Stimulated activated CD4-positive, alpha-beta T cell treated with anti-CD3 and anti-CD28 coated beads, TNF-alpha, amount 100 ng/mL, for 24 hours (primary cell): ENCODE measurements at places on chromosomes 3 and 15.

- DNase-seq, result no peak
Measured at GRCh38 chr3:173819368-173819767, 421.8 kb downstream of the NLGN1 start.

- no peak for DNase-seq
Measured at GRCh38 chr15:34651997-34652725, 68.7 kb upstream of the GOLGA8B start.

GRCh38 chr15:37375519-37375918, 275.2 kb upstream of the MEIS2 start:
- DNase-seq, result no peak

GRCh38 chr3:161050935-161051334, 54.2 kb downstream of the B3GALNT1 start:
- no peak for DNase-seq

GRCh38 chr3:51373658-51374421, 11.3 kb upstream of the MANF start:
- no peak for DNase-seq

- no peak for DNase-seq
Measured at GRCh38 chr3:69299344-69299743, 86.5 kb downstream of the FRMD4B start.

- DNase-seq, result no peak
Measured at GRCh38 chr3:140508550-140508949, 169.3 kb upstream of the TRIM42 start.

- no peak for DNase-seq
Measured at GRCh38 chr15:95284933-95285421, 1045.5 kb upstream of the NR2F2 start.

- DNase-seq, result no peak
Measured at GRCh38 chr15:34808016-34808415, 12.7 kb upstream of the ACTC1 start.

- no peak for DNase-seq
Measured at GRCh38 chr3:180416111-180416594, 185.8 kb upstream of the TTC14 start.

GRCh38 chr3:128060473-128061381, 8.5 kb downstream of the SEC61A1 start:
- no peak for DNase-seq

GRCh38 chr15:92881211-92881754, 18.8 kb upstream of the CHD2 start:
- DNase-seq, result no peak

DNA sequence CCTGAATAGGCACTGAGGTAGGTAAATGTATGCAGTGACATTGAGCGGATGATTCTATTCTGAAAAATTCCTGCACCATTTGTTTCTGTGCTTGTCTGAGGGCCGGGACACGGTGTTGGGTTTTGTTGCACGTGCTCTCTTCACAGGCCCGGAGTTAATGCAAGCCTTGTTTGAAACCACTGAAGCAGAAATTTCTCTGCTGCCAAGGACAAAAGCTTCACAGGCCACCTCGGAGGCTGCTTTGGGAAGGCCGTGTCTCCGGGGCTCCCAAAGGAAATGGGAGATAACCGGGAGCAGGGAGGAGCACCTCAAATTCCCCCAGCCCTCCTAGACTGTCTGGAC, 179.4 kb downstream of the OPA1 start:
- DNase-seq, result no peak

DNA sequence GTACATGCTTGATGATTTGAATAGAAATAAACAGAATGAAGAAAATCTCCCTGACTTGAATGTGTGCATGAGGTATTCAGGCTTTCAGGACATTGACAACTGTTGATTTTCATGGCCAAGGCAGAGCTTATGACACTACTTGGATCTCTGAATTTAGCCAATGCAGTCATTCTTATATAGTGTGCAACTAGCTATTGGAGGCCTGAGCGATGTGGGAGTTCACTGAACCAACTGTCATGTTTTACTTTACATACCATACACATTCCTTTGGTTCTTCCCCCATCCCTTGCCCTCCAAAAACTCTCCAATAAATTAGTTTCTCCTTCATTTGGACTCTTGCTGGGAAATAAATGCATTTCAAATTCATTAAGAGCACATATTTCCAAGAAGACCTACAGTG, 460.4 kb downstream of the RBMS3 start:
- no peak for DNase-seq

GRCh38 chr3:45143673-45144671, 2.2 kb downstream of the CDCP1 start:
- no peak for DNase-seq

DNA sequence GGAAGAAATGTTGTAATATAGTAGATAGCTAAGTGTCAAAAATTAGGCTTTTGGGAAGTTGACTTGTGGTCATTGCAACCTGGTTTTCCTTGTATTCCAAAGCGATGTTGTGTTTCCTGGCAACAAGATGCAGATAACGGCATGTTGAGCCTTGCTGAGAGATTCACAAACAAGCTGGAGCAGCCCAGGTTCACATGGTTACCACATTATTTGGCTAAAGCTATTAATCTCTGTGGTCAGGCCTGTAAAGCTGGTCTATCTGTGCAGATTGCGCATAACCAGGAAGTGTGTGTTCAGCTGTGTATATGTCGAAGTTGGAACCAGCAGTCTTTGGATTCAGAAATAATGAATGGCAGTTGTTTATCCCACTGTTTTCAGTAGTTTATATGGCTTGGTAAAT, 6.6 kb downstream of the TIPARP start:
- DNase-seq, result no peak

GRCh38 chr3:32148351-32148750, 41.9 kb downstream of the GPD1L start:
- no peak for DNase-seq

DNA sequence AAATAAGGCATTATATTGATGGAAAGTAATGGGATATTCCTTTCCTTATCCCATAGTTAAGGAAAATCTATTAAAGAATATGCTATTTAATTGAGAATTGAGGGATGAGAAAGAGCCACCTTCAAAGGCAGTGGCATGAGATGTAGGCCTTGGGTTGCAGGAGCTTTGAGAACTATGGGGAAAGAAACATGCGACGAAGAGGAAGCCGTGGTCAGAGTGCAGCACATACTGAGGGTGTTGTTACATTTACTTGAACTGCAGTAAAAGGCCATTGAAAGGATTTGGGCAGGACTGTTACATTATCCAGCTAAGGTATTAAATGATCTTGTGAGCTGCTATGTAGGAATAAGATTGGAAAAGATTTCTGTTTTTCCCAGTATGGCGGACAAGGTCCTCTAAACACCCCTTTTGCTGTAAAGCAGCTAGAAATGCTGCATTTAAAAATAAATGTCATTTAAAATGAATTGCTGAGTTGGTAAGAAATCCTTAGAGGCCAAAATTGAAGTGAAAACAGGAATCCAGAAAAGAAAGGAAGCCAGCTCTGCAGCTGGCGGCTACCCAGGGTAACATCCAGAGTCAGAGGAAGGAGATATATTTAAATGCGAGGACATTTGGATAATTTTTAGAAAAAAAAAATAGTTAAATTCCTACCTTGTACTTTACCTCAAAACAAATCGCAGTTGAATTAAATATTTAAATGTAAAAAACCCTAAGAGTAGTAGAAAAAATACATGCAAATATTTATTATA, 61.7 kb downstream of the IL1RAP start:
- no peak for DNase-seq

GRCh38 chr3:13559764-13560525, 11.0 kb downstream of the FBLN2 start:
- no peak for DNase-seq

DNA sequence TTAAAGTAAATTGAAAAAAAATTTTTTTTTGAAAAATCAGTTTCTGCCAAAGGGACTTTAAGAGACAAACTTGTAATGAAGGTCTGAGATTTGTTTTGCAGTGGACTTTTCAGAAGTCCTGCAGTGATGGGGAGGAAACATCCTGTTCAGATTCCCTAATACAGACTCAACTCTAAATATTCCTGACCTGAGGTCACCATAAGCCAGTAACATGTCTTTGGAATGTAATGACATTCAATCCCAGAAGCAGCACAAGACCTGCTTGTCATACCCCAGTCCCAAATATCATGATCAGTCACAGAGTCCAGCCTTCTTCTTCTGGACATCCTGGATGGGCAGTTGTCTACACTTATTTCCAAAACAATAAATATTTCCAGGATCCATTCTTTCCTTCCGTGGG, 53.6 kb downstream of the TMEM39A start:
- no peak for DNase-seq
